SJSA1 (cell line): ENCODE measurements at places on chromosomes 5 and 9. TPM values are rescaled to one million over a fixed set of nuclear protein-coding genes. Genes with fewer than 3 reads are reported as not detected.
A peak's percentile ranks its signal among the peaks of the same experiment; 100 is the strongest.

DNA sequence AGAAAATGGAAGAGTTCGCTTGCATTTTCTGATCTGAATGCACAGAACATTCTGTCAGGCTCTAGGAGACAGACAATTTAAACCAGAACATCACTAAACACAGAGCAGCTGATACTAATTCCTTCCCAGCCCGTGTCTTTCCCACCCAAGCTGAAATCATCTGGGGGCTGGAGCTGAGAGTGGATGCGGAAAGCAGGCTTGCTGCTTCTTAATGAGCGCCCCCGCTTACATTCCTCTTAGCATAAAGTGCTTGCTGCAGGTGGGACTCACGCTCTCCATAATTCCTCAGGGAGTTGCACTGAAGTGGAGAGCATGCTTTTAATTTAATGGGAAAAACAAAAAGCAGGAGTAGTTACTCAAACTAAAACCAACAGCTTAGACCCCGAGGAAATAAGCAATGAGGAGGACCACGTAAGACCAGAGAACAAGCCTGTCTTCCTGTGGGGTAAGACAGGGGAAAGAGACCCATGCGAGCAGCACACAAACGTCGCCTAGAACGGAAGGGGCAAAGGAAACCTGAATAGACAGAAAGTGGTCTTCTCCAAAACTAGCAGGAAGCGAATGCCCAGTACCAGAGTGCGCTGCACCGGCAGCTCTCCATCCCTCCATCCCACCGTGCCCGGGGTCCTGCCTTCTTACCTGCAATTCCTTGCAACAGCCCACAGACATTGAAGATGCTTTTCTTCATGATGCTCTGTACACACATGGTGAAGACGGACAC is 139.3 kb downstream of the LHFPL2 start:
- DNase-seq: no peak

DNA sequence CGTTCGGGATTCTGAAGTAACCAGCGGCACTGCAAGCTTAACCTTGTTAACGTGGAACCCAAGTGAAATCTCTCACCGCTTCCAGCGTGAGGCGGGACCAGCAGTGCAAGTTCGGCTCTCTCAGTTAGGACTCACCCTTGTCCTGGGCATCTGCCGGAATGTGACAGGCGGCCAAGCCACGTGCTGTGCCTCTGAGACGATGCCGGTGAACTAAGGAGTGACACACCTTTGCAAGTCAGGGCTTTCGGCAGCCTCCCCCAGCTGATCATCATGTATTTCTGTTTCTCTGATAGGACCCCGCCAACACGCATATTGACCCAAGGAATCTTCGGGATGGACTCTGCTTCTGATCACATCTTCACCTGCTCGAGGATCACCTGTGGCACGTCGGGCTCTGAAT is 415.0 kb upstream of the IRX1 start:
- DNase-seq: no peak

DNA sequence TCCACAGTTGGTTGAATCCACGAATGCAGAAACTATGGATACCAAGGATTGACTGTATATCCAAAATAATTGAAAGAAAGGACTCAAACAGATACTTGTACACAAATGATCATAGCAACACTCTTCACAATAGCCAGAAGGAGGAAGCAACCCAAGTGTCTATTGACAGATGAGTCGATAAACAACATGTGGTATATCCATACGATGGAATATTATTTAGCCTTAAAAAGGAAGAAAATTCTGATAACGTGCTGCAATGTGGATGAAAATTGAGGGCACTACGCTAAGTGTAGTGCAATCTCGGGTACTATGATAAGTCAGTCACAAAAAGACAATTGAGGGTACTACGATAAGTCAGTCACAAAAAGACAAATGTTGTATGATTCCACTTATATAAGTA is 83.6 kb upstream of the CPEB4 start:
- DNase-seq: no peak

GRCh38 chr9:31908158-31908890 is 476.1 kb upstream of the ACO1 start:
- peak; percentile 5 for DNase-seq

DNA sequence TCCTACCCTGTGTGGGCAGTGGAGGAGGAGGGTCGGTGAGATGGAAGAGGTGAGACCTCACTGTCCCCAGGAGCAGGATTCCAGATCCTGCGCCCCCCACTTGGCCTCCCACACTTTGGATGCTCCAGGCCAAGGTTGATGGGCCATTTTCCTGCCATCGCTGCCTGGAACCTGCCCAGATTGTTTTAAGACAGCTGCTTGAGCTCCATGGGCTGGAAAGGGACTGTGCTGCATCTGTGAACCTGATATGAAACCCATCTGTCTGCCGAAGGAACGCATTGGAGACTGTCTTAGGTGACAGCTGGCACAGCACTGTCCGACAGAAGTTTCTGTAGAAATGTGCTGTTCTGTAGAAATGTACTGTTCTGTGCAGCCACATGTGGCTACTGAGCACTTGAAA is 72.7 kb upstream of the SLC25A48 start:
- DNase-seq: no peak

DNA sequence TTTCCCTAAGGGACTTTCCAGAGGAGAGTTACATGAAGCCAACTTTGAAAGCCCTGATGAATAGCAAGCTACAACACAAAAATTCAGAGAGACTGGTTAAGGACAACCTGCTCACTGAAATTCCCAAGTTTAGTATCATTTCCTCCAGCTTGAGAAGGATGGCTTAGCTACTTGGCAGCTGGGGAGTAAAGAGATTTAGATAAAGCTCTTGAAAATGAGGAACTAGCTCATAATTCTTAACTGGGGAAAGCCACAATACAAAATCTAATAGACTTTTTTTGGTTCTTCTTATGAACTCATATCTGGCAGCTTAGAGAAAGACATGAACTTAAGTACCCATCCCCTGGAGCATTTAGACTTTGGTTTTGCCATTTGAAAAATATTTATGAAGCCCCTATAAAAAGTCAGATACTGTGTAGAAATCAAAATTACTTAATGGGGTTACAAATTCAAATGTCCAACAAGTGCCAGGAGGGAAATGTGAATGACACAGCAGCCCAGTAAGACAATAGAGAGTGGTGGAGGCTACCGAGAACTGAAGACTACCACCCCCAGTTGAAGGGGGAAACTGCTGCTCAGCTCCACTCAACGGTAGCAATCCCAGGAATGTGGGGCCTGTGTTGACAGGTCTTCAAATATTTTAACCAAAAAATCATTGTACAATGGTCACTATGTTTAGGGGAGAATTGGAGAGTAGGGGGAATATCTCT is 79.4 kb upstream of the ADRB2 start:
- DNase-seq: no peak

Gene C5orf52
- not detected in 2 replicates for total RNA-seq
